NCI-H226 (cell line): ENCODE measurements at places on chromosomes 12 and 14.

DNA sequence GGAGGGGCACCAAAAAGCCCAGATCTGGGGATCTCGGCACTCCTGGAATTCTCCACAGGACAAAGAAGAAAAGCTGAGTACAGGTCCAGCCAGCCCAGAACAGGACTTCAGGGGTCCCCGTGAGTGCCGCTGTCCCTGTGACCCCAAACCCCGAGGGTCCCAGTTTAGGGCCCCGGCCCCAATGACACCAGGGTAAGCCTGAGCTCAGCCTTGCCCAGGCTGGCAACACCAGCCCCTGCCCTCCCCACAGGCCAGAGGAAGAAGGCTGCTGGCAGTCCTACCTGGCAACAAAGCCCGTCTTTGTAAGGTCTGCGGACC is 1.8 kb downstream of the CDK2AP1 start:
- no peak for DNase-seq

DNA sequence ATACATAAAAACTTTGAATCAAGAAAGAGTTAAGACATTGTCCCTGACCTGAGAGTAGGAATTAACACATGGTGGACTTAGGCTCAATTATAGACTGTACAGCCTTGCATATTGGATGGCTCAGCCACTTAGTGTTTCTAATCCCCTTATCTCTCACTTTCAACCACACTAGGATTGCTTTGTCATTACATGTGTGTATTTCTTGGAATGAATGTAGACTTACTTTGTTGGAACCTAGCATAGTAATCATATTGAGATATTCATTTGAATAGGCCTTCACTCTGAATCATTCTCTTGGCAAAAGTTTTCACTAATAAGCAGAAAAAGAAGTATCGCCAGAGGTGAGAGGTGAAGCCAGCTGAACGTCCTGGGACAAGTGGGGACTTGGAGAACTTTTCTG is 1973.9 kb upstream of the FLRT2 start:
- peak; percentile 78 for DNase-seq

GRCh38 chr14:55802986-55803872 is 223.2 kb downstream of the KTN1 start:
- no peak for DNase-seq

DNA sequence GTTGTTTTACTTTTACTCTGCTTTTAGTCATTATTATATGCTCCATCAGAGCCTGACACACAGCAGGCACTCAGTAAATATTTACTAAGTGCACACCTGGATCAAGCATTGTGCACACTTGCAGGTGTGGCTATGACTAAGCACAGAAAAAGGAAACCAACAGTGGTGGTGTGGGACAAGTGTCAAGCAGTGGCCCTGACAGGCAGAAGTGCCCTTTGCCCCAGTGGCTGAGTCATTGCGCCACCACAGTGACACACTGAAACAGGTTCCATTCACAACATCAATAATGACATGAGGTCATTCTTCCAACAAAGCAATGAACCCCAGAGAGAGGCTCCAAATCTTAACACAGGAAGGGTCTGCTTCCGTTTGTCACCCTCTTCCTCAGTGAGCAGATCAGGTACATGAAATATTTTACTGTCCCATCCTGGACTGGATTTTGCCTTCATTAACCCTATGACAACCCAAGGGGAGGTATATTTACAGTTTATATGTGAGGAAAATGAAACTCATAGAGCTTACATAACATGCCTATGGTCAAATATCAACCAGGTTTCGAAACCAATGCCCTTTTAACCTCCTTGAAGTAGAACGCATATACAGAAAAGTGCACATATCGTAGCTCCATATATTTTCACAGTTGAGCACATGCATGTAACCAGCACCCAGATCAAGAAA is 82.6 kb upstream of the GTF2A1 start:
- DNase-seq, result no peak

GRCh38 chr12:123106640-123107359 is 44.1 kb downstream of the PITPNM2 start:
- no peak for DNase-seq

DNA sequence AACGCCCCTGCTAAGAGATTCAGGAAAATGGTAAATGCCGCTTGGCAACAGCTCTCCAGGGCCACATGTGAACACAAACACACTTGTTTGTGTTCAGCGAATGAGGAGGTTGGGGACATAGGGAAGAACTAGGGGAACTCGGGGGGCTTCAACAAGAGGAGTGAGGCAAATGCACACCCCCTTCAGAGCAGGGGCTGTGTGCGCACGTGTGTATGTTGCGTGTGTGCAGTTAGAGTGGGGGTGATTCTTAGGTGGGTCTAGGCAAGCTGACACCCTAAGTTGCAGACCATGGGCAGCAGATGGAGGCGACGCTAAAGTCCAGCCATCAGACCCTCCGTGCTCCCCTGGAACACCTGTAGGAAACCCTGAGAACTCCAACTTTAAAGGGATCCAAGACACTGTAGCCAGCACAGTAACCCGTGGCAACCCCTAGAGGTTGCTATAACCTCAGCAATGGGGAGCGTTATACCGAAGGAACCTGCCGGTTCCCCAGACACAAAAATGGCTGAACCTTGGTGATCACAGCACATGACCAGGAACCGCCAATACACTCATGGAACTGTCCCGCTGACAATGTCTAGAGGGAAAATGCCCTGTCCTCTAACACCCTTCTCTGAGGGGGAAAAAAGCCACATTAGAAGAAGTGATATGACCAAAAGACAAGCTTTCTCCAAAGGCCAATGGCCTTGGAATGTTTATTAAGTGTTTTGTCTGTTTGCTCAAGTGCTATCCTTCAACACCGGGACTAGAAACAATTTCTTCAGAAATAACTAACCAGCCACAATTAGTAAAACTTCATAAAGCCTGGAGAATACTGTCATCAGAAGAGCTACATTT is 86.5 kb upstream of the CEP83 start:
- peak; percentile 37 for DNase-seq

DNA sequence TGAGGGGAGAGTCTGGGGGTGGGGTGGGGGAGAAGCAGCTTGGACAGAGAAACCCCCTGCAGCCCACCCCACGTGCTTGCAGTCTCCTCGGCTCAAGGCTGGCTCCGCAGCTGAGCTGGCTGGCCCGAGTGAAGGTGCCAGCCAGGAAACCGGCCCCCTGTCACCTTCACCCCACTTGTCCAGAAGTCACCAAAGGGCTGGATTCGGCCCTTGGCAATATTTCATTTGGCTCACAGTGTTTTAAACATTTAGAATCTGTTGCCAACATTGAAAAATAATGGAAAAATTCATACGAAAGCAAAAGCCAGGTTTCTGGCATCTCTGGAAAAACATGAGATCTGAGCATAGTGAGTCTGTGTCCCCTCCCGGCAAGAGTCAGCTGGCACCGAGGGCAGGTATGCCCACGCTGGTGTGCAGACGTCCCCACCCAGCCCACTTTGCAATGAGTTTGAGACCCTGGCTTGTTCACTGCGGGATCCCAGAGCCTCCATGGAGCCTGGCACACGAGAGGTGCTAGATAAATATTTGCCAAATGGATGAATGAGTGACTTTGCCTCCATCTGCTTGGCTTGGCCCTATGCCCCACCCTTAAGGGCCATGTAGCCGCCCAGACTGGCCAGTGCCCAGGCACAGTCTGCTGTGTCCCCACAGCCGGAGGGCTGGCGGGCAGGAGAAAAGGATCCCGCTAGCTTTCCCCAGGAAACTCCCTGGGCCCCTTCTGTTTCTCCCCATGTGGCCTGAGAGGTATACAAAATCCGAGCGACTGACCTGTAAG is 18.2 kb downstream of the MSI1 start:
- no peak for DNase-seq

DNA sequence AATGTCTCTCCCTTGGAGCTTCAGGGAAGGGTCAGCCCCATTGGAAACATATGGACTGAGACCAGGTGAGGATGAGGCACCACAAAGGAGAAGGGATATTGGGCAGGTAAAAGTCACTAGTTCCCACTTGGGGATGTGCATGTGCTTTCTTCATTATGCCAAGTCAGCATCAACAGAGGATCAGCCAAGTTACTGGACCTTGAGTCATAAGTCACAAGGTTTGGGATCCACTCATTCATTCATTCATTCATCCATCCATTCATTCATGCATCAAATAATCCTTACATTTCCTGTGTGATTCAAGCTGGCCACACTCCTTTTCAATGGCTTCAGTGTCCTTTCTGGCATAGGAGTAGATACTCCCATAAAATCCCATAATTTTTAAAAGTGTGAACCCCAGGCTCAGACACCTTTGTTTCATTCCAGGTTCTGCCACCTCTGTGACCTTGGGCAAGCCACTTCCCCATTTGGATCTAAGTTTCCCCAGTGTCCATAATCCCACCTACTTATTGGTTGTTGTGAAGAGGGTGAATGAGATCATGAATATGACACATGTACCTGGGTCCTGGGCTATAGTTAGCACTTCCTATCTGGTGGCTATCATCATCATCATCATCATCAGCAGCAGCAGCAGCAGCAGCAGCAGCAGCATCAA is 162.1 kb upstream of the LHX5 start:
- DNase-seq, result no peak

GRCh38 chr12:32706335-32707024 is 27.4 kb downstream of the DNM1L start:
- no peak for DNase-seq

GRCh38 chr12:124039276-124039675 is 66.3 kb downstream of the ZNF664 start:
- peak; percentile 59 for DNase-seq

DNA sequence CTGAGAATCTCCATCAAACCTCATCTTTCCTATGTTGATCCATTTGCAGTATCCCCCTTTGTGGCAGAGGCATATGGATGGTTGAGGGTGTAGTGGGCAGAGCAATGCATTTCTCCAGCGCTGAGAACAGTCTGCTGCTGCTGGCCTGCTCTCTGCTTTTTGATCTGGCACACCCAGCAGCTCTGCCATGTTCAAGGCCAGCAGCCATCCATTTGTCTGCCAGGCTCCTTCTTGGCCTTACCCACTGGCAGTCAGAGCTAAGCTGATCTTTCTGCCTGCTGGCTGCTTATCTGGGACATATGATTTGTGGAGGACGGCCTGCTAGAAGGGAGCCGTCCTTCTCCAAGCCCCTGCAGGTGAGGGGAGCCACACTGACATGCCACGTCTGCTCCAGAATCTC is 17.0 kb downstream of the NPC2 start:
- DNase-seq, result no peak

- no peak for DNase-seq
Measured at GRCh38 chr12:527241-527640, 67.5 kb downstream of the B4GALNT3 start.

- DNase-seq, result no peak
Measured at GRCh38 chr12:45400991-45401390, 185.1 kb downstream of the ANO6 start.

DNA sequence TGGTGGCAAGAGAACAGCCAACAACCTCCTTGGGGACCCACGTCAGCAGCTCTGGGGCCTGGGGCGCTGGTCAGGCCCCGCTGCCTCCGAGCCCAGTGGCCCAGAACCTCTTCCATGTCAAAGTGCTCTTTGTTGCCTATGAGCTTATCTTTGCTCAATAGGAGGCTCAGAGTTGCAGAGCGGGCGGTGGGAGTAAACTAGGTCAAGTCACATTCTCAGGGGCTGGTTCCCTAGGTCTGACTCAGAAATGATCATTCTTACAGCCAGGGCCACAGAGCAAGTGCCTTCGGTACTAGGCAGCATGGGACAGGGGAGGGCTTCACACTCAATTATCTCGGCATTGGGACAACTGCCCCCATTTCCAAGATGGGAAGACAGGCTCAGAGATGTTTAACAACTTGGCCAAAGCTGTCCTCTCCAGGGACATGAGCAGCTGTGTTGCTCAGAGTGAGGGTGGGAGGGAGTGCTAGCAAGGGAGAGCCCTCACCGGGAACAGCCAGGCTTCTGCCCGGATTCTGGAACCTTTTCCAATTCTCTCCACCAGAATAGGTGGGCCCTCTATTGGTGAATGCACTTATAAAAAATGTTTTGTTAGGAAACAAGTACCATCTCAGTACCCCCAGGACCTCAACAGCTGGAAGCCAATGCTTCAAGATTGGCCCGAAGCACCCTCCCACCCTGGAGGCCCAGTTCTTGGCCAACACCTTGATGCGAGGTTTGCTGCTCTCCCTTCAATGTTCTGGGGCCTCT is 11.9 kb downstream of the SLC25A29 start:
- DNase-seq, result no peak

DNA sequence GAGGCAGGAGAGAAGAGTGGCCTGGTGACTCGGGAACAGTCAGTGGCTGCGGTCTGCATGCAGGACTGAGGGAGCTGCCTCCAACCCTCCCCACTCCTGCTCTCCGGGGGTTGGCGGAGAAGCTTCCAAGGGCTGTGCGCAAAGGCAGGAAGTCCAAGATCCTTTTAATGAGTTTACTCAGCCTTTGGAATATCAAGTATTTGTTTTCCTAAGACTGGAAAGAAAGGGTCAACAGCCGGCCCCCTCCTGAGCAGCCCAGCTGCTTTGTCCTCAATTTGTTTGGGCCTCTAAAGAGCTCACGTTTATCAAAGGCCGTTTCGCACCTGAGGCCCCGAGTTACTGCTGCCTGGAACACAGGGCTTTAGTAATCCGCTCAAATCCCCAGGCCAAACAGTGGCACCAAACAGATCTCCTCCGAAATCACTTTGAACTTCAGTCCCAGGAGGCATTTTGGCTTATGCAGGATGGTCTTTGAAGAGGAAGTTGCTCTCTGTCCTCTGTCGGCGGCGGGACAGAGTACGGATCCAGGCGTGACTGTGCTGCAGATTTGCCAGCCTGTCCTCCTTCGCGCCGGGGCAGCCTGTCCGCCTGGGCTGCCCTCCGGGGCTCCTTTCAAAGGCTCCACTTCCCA is 117.2 kb upstream of the FZD10 start:
- DNase-seq, result no peak

GRCh38 chr14:21311614-21312013 is 31.7 kb downstream of the RPGRIP1 start:
- DNase-seq, result no peak

DNA sequence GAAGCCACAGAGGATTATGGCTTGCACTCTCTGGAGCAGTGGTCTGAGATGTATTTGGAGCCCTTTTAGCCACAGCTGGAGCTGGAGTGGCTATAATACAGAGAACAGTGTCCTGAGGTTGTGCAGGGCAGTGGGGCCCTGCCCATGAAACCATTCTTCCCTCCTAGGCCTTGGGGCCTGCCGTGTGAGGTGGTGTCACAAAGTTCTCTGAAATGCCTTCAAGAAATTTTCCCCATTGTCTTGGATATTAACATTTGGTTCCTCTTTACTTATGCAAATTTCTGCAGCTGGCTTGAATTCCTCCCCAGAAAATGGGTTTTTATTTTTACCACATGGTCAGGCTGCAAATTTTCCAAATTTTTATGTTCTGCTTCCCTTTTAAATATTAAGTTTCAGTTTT is 79.3 kb downstream of the UNC79 start:
- no peak for DNase-seq

DNA sequence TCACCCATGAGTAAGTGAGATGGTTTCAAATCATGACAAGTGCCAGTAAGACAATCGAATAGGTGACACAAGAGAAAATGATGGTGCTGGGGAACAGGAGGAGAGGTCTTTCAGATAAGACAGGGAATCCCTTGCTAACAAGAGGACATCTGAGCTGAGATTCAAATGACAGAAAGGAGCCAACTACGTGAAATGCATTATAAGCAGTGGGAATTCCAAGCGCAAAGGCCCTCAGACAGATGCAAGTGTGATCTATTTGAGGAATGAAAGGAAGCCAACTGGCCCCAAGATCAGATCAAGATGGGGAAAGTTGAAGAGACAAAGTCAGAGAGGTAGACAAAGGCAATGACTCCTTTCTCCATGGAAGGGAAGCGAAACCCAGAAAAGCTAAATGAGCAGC is 4.7 kb downstream of the KCNK10 start:
- DNase-seq, result no peak
